NCI-H82 (cell line): ENCODE measurements at places on chromosomes 5 and 9.

DNA sequence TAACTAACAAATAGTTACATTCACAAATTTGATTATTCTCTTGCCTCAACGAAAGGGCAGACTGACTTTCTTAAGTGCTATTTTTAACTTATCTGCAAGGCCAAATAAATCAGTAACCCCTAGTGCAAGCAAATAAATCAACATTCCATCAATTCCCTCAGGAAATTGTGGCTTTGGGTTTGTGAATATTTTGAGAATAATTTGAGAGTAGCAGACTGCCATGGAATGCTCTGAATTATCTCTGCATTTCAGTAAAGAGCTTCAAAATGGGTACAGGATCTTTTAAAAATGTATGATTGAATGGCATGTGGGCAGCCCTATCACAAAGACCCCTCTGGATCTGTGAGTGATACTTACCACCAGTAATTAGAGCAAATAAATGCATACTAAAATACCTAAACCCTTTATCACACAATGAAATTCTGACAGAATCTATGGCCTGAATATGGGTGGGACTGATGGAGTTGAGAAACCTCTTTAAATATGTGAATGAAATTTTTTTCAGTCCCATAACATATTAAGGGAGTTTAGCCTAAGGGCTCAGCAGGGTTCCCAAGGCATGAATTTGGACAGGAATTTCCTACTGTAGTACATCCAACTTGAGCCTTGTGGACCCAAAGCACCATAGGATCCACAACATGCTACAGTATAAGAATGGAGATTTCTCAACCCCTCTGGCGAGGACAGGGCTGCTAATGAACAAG, 92.5 kb upstream of the ITGA2 start:
- DNase-seq = no peak

DNA sequence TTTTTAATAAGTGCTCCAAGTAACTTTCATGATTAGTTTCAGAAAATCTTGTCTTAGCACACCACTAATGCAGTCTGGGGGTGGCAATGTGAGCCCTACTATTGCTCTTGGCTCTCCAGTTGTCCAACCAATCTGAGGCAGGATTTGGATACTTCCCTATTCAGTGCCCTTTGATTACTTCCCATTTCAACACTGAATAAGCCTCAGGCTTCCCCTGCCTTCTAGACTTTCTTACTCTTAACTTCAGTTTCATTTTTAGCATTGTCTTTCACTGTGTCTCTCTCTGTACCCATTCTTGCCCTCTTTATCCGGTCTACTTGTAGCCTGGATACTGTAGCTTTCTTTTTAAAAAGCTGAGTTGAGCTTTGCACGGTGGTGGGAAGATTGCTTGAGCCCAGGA, 186.1 kb downstream of the C9orf152 start:
- DNase-seq = no peak

DNA sequence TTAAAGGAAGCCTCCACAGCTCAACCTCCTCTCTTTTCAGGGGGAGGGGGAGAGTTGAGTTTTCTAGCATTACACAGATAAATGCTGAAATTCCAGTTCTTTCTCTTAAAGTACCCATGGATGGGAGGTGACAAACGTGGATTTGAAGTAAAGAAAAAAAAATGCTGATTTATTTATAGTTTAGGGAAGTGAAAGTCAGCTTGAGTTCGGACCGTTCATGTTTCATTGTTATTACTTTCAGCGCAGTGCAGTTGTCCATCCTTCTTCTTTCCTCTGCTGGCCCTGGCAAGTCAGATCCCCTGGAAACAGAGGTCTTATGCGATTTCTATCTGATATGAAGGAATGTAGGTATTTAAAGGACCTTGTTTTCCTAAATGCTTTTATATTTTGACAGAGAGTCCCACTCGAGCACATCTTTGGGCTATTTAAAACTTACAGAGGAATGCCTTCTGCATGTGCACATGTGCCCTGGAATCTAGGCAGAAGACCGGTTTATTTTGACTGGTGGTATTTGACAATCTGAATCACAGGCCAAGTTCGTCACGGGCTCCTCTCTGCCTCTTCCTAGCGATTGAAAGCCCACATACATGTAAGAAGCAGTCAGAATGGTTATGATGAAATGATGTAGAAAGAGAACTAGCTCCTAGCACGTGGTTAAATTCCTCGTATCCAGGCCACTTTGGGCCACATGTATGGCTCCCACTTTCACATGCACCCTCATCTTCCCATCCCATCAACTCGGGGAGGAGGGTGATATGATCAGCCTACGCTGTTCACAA, 385.2 kb upstream of the KLF4 start:
- DNase-seq = no peak

GRCh38 chr9:8783941-8784340, 984.4 kb upstream of the DMAC1 start:
- no peak for DNase-seq
